Dermis microvascular lymphatic vessel endothelial cell (primary cell): ENCODE measurements at places on chromosomes 11 and 22. TPM values are rescaled to one million over a fixed set of nuclear protein-coding genes. Genes with fewer than 3 reads are reported as not detected.

The IGSF22 gene
- total RNA-seq: 0.13 and 0.26 TPM in 2 replicates

The RAB38 gene
- 1.5 and 2.4 TPM in 2 replicates for total RNA-seq

The MUC6 gene
- not detected in 2 replicates for total RNA-seq

The LMNTD2 gene
- 0.90 and 2.0 TPM in 2 replicates for total RNA-seq

The CALCA gene
- not detected in 2 replicates for total RNA-seq

The PHF21A gene
- 6.7 TPM in 2 replicates for total RNA-seq
